IPS-NIHi11 (cell line): ENCODE measurements at places on chromosomes 13 and 19.

DNA sequence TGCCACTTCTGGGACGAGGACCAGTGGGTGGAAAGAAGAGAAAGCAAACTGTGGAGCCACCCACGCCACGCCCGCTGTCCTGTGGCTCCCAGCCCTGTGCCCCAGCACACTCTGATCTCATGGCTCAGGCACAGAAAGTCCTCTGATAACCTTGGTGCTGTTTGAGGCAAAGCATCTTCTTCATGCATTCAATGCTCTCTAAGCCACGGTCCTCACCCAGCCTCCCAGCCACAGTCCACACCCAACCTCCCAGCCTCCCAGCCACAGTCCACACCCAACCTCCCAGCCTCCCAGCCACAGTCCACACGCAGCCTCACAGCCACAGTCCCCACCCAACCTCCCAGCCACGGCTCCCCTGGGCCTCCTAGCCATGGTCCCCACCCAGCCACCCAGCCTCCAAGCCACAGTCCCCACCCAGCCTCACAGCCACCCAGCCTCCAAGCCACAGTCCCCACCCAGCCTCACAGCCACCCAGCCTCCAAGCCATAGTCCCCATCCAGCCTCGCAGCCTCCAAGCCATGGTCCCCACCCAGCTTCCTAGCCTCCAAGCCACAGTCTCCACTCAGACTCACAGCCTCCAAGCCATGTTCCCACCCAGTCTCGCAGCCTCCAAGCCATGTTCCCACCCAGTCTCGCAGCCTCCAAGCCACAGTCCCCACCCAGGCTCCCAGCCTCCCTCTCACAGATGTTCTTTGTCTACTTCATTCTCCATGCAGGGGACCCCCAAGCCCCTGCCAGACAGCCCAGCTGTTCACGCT, 74.9 kb downstream of the SOX1 start:
- DNase-seq, result no peak

DNA sequence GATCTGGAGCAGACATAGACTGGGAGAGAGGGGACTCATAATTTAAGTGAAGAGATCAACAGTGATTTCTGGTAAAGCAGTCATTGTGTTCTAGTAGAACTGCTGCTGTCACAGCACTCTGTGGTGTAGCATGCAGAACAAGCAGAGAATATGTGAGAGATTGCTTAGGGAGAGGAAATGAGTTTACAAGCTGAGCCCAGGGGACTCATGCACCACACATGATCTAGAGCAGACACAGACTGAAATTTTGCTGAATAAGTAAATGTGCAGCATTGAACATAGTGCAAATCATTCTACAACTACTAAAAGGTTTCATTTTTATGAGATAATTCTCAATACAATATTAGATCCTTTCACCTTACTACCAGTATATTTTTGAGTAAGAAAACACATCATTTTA, 125.7 kb downstream of the MYO16 start:
- no peak for DNase-seq

GRCh38 chr19:45323671-45324081, 1.0 kb upstream of the CKM start:
- DNase-seq, result peak; percentile 65

DNA sequence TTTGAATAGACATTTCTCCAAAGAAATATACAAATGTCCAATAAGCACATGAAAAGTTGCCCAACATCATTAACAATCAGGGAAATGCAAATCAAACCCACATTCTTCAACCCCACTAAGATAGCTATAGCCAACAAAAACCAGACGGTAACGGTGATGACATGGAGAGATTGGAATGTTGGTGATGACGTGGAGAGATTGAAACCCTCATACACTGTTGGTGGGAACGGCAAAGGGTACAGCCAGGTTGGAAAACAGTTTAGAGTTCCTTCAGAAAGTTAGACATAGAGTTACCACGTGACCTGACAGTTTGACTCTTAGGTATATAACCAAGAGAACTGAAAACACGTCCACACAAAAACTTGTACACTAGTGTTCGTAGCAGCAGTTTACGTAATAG, 48.1 kb downstream of the TNFRSF19 start:
- no peak for DNase-seq

DNA sequence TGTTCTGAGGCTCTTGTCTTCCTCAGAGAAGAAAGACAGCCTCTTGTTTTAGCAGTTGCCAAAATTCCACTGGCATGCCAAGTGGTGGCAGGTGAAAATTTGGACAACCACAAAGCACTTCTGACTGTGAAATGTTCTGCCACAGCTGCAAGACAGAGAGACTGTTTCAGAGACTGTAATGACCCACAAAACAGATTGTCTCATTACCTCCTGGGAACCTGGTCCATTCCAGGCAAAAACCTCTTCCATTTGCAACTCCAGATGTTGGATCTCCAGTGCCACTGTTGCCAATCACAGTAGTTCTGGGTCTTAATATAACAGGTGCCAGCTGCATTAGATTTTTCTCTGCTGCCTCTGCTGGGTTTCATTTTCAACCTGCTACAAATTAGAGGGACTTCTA, 911.5 kb downstream of the UQCRFS1 start:
- DNase-seq, result no peak

- peak; percentile 80 for DNase-seq
These were observed 236.0 kb downstream of the PCDH9 start for GRCh38 chr13:66994097-66994496.

DNA sequence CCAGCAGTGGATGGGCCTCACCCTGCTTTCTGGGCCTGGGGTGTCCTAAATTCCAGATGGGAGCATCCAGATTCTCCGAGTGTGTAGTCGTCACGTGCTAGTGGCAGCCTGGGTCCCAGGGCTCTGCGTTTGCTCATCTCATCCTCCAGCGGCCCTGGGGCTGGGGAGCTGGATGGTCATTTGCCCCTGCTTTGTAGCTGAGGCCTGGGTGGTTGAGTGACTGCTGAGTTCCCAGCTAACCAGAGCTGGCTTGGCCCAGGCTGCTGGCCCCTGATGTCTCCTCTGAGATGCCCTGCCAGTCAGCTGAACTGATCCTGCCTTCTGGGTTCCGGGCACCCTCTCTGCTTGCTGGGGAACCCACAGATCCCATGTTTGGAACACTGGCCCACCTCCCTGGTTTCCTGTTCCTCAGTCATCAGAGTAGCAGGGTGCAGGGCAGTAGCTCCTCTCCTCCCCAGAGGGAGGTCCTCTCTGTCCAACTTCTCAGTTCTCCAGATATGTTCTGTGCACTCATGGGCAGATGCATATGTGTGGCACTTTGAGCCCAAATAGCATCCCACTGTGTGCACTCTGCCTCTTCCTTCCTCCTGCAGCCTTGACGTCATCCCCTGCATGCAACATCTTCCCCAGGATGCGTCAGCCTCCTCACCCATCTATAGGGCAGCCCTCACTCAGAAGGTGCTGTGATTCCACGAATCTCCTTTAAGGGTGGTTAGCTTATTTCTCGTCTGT, 22.4 kb upstream of the CRTC1 start:
- no peak for DNase-seq

- DNase-seq, result no peak
These were observed 130.5 kb downstream of the RNF17 start for GRCh38 chr13:24894277-24894971.

DNA sequence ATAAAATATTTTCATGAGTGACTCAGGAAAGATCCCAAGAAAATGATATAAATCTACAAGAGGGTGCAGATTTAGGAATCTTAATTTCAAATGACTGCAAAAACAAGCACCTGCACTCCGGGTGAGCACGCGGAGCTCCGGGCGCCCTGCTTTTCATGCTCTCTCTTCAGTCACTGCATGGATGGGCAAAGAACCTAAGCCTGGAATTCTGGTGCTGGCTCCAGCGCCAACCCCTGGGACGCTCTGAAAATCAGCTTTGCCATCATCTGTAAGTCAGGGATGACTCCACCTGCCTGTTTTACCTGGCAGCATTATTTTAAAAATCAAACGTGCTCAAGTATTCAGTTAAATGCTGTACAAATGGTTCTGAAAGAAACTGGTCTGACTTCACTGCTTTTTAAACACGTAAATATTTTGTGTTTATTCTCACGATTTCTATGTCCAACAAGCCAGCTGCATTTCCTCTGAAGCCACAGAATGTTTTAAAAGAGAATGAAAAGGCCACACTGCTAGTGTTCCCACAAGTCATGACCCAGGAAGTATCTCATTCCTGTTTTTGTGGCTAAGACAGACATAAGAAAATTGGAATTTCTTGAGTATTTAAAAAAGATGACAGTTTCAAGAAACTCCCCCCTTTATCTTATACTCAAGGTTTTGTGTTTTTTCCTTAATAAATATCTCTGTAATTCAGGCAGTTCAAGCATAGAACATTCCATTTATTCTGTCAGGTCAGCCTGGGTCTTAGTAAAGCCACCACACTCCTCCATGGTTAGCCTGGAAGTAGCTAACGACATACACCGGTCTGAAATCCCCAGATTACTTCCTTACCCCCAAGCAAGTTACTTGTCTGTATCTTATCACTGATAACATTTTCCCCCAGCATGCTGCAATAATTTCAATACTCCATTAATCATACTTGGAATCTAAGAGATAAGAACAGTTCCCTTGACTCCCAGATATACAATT, 81.1 kb downstream of the COL4A1 start:
- no peak for DNase-seq

GRCh38 chr13:40755082-40755700, 15.8 kb downstream of the MRPS31 start:
- DNase-seq, result no peak

GRCh38 chr13:36549126-36549702, 116.9 kb downstream of the CCNA1 start:
- no peak for DNase-seq

DNA sequence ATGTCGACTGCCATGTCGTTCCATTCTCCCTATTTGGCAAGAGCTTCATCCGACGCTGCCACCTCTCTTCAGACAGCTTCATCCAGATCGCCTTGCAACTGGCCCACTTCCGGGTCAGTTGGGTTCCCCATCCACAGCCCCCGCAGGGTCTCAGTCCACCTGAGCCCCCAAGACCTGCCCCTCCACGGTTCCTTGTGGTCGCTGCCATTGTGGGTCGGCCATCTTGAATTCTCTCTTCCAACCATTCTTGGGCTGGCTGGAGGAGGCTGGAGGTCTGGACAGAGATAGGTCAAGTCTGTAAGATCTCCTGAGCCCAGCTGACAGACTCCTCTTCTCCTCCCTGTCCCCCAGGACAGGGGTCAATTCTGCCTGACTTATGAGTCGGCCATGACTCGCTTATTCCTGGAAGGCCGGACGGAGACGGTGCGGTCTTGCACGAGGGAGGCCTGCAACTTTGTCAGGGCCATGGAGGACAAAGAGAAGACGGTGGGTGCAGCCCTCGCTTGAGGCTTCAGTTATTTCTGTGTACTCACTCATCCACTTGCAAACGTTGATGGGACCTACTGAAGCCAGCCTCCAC, 19.5 kb downstream of the CPT1C start:
- no peak for DNase-seq

DNA sequence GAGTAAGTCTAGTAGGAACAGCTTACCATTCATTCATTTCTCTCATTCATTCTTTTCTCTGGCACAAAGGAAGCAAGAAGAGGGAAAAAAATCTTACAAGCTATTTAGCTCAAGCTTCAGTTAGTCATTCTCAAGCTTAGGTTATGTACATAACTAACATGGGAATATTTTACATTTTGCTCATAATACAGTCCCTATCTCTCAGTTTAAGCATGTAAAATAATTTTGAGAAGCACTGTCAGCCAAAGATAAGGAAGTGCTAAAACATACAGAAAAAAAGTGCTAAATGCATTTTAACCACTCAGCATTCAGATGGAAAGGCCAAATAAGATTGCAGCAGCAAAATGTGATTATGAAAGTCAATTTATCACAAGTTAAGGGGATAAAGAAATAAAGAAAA, 7.9 kb downstream of the RBM26 start:
- DNase-seq, result no peak

GRCh38 chr19:40542202-40542859, 34.3 kb upstream of the SHKBP1 start:
- no peak for DNase-seq

GRCh38 chr19:9671655-9672054, 3.2 kb downstream of the ZNF562 start:
- no peak for DNase-seq

DNA sequence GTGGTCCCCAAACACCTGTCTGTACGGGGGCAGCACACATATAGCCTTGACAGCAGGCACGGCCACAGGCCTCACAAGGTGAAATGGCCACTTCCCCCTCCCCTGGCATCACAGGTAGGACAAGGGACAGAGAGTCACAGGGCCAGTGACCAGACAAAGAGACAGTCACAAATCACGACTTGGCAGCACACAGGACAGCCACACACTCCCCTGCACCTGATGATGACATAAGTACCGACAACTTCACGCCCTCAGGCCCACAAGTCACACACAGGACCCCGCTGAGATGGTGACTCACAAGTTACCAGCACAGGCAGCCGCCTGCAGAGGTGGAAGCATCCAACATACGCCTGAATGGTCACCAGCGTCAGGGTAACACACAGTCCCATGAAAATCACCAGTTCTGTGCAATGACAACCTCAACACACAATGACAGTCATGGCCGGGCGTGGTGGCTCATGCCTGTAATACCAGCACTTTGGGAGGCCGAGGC, 16.5 kb downstream of the TYK2 start:
- DNase-seq, result no peak

- no peak for DNase-seq
These were observed 8.1 kb upstream of the ANGPTL4 start for GRCh38 chr19:8355631-8356402.

DNA sequence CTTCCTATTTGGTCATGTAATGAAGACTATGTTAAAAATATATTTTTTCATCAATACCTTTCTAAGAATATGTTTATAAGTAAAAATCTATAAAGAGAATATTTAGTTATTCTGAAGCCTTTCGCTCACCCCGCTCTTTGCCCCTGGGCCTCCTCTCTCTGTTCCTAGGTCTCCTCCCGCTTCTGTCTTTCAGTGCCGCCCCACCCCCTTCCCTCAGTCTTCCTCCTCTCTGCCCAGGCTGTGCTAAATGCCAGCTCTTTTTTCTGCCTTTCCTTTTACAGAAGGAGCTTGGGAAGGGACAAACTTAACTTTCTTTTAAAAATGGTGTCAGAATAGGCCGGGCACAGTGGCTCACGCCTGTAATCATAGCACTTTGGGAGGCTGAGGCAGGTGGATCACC, 22.8 kb downstream of the HIF3A start:
- no peak for DNase-seq

- DNase-seq, result no peak
These were observed 137.4 kb downstream of the VWA8 start for GRCh38 chr13:41823476-41823875.

GRCh38 chr13:114067381-114067885, 65.0 kb downstream of the RASA3 start:
- DNase-seq, result no peak

DNA sequence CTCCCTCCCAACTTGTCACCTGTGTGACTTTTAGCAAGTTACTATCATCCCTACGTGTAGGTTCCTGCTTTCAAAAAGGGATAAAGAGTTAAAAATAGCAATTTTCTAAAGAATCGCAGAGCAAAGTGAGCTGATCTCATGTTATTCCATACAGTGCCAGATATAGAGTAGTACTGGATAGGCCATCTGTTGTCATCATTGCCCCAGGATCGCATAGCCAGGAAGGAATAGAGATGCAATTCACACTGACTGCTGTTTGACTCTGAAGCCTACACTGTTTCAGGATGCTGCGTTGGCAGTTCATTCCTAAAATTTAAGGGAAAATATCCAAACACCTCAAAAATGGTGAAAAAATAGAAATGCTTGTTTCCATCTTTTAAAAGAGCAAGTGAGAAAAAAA, 138.9 kb downstream of the SHISA2 start:
- DNase-seq, result no peak

- DNase-seq, result no peak
These were observed 582 bp upstream of the PTPRH start for GRCh38 chr19:55209693-55210472.
